ENCODE measurements at places on chromosomes 16 and 17. TPM values are rescaled to one million over a fixed set of nuclear protein-coding genes. Genes with fewer than 3 reads are reported as not detected.

- DNase-seq, result no peak
Measured at GRCh38 chr16:78743556-78743955, 644.1 kb downstream of the WWOX start.

COL1A1 gene
- 89.5 TPM for total RNA-seq

- DNase-seq, result no peak
Measured at GRCh38 chr17:37815536-37815935, 70.7 kb upstream of the HNF1B start.

DNA sequence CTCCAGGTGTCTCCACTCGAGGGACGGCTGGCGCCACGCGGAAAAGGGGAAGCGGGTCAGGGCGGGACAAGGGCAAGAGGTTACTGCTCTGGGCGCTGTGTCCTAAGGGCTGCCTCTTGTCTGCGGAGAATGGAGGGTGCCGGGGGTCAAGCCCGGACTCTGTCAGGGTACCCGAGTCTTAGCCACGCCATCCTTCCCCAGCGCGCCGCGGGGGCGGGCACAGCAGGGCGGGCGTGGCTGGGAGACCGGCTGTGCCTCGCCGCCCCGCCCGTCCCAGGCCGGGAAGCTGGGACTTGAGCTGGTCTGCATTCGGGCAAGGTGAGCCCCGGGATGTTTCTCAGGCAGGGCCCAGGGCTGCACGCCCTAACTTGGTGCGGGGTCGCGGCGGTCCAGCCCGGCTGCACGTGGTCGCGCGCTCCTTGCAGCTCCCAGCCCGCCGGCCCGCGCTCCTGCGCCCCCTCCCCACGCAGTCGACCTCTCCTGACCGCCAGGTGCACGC, 6.2 kb upstream of the ACTG1 start:
- DNase-seq, result peak; percentile 55

TBC1D3E gene
- not detected for total RNA-seq

NRN1L gene
- not detected for total RNA-seq

DNA sequence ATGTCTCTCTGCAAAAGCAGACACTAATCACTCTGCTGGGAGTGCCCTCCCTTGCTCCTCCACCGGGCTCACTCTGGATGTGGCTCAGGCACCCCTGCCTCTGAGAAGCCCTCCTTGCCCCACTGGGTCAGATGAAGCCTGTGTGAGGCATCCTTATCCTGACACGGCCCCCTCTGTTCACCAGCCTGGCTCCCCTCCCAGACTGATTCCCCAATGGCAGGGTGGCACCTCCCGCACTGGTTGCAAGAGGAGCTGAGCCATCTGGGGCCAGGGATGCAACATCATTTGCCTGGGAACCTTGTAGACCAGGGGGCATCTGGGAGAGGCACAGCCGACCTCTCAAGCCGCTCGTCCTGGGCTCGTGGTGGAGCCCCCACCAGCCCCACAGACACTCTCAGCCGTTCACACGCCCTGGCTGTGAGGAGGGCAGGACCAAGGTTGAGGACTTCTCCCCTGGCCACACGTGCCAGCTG, 6.7 kb downstream of the SMTNL2 start:
- DNase-seq, result no peak

ZNF768 gene
- total RNA-seq, result 53.3 TPM

DNA sequence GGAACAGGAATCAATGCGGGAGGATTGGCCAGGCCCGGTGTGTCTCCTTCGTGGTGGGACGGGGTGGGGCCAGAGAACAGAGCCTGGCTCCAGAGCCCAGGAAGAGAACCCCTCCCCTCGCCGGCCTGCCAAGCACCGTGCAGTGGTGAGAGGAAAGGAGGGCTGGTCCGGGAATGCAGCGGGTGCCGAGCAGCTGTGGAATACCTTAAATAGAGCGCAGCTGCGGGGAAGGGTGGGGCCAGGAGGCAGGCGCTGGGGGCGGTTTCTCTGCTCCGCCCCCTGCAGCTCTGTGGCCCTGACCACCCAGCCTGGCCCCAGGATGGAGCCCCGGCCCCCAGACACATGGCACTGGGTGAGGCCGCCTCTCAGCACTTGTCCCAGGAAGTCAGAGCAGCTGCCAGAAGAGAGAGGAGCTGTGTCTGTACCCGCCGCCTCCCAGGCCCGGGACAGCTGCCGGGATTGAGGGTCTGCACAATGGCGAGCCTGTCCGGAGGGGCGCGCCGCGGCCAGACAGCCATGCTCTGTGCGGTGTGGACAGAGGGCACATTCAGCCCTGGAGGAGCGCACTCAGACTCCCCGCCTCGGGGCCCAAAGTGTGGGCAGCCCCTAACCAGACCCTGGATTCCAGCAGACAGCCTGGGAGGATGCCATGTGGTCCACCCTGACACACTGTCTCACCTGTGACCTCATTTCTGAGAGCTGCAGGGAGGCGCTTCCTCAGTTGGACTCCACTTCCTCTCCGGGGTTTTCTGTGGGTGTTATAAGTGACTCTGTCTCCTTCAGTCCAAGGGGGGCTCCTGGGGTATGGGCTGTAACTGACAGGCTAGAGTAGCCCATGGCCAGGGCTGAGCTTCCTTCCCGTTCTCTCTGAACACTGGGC, 268.8 kb downstream of the SEC14L1 start:
- DNase-seq, result peak; percentile 76
